ENCODE measurements at places on chromosomes 1 and 21.
A peak's percentile ranks its signal among the peaks of the same experiment; 100 is the strongest.

GRCh38 chr21:33231526-33231925 lies 1.8 kb downstream of the IFNAR2 start:
- DNase-seq, result no peak

- peak; percentile 91 for DNase-seq
These were observed 13.5 kb downstream of the TRAF3IP3 start for GRCh38 chr1:209769171-209769904.

GRCh38 chr21:42107177-42107880 lies 36.2 kb downstream of the UMODL1 start:
- no peak for DNase-seq

- no peak for DNase-seq
These were observed 540 bp downstream of the ARHGEF2 start for GRCh38 chr1:155977690-155978324.

DNA sequence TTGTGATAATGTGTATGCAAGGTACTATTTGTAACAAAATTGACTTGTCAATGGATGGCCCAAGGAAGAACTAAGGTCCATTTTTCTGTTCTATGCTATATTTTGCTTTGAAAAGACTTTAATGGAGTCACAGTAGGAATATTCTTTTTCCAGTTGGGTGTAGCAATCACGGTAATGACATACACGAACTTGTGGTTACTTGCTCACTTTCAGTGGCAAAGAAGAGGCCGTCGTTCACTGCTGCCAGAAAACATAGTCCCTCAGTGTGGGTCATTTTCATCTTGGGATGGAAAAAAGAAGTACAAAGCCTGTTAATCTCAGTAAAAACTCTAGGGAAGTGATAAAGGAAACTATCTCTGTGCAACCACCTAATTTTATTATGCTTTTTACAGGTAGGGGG lies 47.8 kb upstream of the LAMC2 start:
- no peak for DNase-seq

DNA sequence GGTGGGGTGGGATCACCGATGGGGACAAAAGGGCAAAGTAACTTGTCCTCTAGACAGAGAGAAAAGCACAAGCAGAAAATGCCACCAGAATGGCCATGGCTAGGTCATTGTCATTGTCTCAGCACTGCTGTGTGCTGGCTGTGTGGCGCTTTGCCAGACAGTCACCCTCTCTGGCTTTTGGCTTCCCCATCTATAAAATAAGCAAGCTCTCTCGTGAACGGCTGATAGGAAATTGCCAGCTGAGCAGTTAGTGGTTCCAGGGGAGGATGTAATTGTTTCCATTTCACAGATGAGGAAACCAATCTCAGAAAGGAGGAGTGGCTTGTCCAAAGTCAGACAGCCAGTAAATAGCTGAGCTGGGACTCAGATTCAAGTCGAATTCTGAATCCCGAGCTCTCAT lies 32.5 kb downstream of the PADI2 start:
- peak; percentile 40 for DNase-seq

DNA sequence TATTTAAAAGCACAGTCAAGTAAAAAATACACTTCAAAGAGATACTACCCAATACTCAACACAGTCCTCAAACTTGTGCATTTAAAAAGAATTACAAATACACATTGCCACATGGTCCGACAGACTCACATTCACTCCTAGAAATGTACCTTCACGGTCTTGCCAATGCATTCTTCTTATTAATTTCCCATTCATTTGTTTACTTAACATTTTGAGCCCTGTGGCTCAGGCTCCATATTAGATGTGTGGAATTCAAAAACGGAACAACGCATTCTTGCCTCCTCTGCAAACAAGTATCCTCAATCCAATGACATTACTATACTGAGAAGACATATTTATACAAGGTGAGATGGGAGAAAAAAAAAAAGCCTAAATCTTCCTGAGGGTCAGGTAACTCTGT lies 2.5 kb upstream of the DUSP23 start:
- DNase-seq, result no peak

GRCh38 chr1:116318897-116319296 lies 54.1 kb upstream of the ATP1A1 start:
- no peak for DNase-seq

- DNase-seq, result no peak
These were observed 43.0 kb upstream of the PSEN2 start for GRCh38 chr1:226827458-226827857.

GRCh38 chr1:230132758-230133157 lies 65.7 kb downstream of the GALNT2 start:
- no peak for DNase-seq

GRCh38 chr1:173702736-173703135 lies 12.0 kb upstream of the KLHL20 start:
- DNase-seq, result no peak

DNA sequence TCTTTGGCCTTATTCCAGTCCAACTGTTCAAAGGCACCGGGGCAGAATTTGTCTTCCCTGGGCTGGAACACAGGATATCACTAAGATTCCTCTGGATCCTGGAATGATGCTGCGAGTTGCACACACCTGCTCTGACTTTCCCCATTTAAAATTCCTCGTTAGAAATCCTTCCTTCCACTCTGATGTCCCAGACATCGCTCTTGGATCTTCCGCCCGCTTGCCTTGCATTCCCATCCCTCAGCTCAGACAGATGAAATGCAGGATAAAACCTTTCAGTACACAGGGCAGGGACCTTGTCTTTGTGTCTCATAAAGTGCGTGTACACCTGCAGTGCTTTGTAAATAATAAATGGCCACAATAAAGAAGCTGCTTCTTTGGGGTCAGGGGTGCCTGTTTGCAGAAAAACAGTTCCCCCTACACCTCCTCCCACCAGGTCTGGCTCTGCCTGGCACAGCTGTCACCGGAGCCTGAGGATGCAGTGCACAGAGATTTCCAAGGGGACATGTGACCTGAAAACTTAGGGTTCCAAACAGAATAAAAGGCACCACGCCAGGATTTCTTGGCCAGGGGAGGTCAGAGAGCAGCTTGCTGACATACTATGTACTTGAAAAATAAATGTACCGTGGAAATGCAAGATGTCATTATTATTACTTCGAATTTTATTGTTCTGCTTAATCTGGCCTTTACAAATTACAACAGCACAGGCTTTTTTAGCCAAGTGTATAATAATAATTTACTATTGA lies 62.9 kb upstream of the SYT6 start:
- no peak for DNase-seq

DNA sequence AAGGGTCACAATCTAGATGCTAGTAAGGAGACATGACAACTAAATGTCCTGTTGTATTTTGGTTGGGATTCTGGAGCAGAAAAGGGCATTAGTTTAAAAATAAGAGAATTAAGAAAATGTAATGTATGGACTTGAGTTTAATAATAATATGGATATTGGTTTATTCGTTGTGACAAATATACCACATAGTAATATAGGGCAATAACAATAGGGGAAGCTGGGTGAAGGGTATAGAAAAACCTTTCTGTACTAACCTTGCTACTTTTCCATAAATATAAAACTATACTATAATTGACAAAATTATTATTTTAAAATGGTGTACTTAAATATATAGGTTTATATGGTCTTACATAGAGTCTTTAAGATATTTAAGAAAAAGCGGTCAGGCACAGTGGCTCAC lies 558.9 kb downstream of the PTPRC start:
- no peak for DNase-seq

DNA sequence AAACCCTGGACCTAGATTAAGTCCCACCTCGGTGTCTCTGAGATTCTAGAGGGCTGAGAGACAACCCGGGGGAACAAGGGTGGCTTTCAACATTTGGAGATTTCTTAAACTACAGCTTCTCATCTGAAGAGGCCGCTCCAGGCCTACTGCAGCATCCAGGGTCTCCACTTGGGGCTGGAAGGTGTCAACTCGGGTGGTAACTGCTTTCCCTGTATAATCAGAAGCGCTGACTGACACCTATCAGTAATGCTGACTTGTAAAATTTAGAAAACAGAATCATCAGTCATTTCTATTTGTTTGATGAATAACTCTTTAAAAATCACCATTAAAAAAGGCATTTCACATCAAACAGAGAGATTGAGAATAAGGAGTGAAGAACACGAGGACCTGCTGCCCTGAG lies 226.0 kb downstream of the PBX1 start:
- no peak for DNase-seq

GRCh38 chr1:103243481-103243880 lies 135.2 kb upstream of the COL11A1 start:
- no peak for DNase-seq

DNA sequence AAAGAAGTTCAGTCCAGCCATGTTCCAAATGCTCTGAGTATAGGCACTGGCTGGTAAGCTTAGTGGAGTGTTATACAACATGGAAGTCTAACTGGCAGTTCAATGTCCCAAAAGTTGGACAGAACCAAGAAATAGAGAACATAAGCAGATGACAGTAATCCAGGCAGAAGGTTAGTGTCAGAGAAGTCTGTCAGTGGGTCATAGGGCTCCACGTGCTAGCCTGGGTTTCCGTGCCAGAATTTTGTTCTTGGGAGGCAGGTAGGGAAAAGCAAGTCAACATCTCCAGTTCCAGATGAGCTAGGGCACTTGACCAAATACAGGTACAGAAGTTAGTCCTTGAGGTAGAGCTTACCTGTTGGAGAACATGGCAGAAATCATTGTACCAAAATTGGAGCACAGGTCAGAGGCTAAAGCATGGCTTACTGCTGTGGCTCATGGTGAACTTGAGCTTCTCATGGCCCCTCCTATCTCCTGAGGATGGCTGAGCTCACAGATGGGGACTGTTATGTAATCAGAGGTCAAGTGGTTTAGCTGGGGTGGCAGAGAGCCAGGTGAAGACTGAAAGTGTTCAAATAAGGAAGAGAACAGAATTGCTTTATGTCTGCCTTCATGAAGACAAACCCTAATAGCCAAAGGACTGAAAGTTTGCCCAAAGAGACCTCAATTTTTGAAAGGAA lies 170.8 kb downstream of the NFIA start:
- DNase-seq, result peak; percentile 72

DNA sequence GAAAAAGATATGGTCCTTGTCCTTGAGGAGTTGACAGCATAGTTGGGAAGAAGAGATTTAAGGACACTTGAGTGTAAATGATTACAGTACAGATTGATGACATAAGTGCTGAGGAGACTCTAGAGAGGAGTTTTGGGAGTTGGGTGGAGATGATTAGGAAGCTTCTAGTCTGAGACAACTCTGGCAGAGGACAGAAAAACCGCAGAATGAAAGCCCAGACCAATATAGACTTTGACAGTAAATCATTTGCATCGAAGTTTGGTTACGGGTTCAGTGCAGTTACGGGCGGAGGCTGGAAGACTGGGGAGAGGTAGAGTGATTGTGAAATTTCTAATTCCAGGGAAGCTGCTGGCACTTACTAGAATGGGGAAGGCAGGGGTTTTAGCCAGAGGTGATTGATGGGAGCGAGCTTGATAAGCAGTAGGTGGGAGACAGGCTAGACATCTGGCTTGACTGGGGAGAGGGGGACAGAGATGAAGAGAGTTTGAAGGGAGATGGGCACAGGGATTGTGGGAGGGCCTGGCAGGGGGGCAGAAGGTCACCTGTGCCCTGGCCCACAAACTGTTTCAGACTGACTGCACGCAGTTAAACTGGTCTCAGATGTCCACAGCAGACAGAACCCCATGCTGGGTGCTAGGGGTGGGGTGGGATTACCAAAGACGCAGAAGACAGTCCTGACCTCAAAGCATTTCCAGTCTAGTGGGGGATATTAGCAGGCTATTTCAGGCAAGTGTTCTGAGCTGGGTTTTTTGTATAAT lies 20.1 kb downstream of the SH2D2A start:
- DNase-seq, result no peak

- no peak for DNase-seq
These were observed 22.2 kb upstream of the PARP1 start for GRCh38 chr1:226429858-226430715.

GRCh38 chr1:145991735-145992412 lies 4.5 kb downstream of the TXNIP start:
- DNase-seq, result no peak

DNA sequence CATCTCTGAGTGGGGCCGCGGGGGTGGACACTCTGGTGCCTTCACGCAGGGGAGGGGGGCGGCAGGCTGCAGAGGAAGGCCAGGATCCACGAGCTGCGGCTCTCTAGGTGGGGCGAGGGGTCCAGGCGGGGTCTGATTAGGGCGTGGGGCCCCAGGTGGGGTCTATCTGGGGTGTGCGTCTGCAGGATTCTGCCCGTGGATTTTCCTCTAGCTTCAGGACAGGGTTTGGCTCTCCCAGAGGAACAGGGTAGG lies 6.3 kb downstream of the JMJD4 start:
- no peak for DNase-seq

DNA sequence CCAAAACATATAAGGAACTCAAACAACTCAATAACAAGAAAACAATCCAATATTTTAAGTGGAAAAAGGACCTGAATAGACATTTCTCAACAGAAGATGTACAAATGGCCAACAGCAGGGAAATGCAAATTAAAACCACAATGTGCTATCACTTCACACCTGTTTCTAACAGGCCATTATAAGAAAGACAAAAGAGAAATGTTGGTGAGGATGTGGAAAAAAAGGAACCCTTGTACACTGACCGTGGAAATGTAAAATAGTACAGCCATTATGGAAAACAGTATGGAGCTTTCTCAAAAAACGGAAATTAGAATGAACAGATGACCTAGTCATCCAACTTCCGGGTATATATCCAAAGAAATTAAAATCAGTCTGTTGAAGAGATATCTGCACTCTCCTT lies 37.8 kb upstream of the CD2 start:
- DNase-seq, result no peak

DNA sequence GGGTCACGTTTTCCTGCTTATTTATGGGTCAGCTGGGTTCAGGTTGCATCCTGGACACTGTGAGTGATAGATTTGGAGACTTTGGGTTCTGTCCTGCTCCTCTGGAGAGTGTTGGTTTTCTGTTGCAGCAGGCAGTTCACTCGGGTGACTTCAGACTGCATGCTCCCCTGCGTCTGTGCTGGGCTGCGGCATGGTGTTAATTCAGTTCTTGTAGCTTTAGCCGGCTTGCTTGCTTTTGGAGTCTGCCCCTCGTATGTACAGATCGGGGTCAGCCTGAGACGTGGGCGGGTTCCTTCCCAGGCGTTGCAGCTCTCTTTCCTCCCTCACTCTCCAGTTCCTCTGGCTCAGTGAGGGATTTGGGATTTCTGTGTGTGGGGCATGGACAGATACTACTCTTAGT lies 38.0 kb downstream of the PCNT start:
- DNase-seq, result no peak

- DNase-seq, result no peak
These were observed 2.5 kb upstream of the CHTOP start for GRCh38 chr1:153631047-153632022.

DNA sequence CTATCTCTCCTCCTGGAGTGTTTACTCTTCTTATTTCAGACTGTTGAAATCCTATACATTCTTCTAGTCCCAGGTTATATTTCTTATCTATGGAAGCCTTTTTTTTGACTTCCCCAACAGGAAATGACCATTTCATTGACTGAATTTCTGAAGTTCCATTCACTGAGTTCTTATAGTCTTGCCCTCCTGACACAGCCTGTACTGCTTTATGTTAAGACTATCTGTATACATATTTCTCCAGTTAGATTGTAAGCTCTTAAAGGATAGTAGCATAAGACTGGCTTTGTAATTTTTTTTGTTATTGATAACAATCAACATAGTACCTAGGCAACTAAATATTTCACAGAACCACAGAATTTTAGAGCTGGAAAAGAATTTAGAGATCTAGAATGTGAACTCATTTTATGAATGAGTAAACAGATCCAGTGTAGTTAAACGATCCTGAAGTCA lies 14.9 kb upstream of the MACF1 start:
- peak; percentile 61 for DNase-seq
